Cardiac muscle cell (in vitro differentiated cells and primary cell): ENCODE measurements at places on chromosomes 4 and X.

DNA sequence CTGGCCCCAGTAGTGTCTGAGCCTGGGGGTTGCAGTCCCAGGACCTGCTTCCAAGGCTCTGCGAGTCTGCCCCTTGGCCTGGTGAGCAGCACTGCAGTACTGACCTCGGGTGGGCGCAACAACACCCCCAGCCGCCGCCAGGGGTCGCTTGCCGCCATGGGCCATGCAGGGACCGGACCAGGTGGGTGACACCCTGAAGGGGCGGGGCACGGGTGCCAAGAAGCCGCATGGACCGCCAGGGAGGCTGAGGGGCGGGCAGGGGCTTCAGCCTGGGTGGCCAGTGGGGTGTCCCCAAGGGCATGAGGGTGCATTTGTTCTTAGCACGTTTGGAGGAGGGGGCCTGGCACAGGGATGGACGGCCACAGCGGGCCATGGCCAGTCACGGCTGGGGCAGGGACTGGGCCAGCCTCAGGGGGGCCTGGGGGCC is 25.0 kb downstream of the TACC3 start:
- DNase-seq, result peak; percentile 74

DNA sequence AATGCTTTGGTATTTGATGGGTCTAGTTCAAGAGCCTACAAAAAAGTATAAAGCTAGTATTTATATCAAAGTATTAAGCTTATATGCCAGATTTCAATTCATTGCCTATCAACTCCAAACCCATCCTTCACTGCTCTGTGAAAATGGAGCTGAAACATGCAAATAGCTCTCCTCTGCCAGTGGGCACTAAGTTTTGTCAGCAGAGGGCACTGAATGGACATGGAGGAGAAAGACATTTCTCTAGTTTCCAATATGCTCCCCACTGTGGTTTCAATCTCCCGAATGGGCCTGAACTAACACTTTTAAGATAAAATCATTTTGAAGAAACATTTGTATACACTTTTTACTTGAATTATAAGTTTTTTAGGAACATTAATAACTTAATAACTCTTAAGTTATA is 12.4 kb downstream of the PPID start:
- DNase-seq, result no peak

- DNase-seq, result peak; percentile 42
Observed at GRCh38 chr4:7960790-7961655, 21.4 kb upstream of the AFAP1 start.

GRCh38 chr4:186580669-186581068 is 25.3 kb upstream of the MTNR1A start:
- DNase-seq, result no peak

- DNase-seq, result no peak
Observed at GRCh38 chr4:177728361-177729152, 286.3 kb upstream of the AGA start.

GRCh38 chr4:95232358-95233156 is 316.2 kb downstream of the UNC5C start:
- DNase-seq, result no peak

GRCh38 chrX:3669841-3670475 is 43.5 kb downstream of the PRKX start:
- no peak for DNase-seq

DNA sequence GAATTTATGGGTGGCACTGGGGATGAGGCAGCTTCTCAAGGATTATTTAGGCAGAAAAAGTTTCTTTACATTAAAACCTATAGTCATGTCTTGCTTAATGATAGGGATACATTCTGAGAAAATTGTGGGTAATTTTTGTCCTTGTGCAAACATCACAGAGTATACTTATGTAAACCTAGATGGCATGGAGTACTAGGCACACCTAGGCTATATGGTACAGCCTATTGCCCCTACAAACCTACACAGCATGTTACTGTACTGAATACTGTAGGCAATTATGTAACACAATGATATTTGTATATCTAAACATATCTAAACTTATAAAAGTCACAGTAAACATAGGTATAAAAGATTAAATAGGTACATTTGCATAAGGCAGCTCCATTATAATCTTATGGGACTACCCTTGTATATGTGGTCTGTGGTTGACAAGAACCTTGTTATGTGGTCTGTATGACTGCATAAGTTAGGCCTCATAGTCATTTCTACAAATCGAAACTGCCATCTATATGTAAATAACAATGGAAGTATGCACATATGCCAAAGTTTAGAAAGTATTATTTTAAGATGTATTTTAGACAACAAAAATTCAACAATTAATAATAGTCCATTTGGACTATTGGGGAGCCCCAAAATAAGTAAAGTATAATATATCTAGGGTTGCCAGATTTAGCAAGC is 87.3 kb downstream of the CFAP299 start:
- no peak for DNase-seq

GRCh38 chr4:14719053-14719452 is 283.2 kb upstream of the CPEB2 start:
- peak; percentile 10 for DNase-seq

- no peak for DNase-seq
Observed at GRCh38 chr4:87601361-87601760, 7.0 kb upstream of the DSPP start.

DNA sequence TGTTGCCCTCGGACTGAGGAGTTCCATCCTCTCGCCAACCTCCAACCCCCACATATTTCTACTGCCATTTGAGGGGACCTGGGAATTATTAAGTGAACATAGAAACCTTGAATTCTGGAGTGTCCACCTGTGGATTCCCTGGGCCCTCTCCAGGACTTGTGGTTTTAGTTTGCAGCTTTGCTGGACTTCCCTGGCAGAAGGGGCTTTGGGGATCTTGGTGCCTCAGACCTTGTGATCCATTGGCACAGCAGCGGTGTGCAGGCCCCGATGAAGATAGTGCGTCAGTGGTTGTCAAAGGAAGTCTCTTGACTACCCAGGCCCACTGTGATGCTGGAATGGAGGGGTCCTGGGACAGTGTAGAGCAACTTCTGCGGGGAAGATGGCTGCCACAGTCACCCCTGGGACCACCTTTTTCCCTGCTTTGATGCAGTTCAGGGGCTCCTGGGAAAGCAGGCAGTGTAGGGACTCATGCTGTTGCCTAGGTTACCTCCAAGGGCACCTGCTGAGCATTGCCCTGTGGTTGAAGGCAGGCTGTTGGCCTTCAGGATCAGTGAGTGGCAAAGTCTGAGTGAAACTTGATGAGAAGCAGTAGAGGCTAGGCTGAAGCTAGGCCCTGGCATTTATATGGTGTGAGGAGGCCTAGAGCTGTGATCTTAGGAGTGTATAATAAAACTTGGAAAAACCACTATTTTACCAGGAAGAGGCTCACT is 2.2 kb downstream of the SLC16A2 start:
- no peak for DNase-seq

- no peak for DNase-seq
Observed at GRCh38 chrX:131762802-131763234, 218.9 kb downstream of the OR13H1 start.

DNA sequence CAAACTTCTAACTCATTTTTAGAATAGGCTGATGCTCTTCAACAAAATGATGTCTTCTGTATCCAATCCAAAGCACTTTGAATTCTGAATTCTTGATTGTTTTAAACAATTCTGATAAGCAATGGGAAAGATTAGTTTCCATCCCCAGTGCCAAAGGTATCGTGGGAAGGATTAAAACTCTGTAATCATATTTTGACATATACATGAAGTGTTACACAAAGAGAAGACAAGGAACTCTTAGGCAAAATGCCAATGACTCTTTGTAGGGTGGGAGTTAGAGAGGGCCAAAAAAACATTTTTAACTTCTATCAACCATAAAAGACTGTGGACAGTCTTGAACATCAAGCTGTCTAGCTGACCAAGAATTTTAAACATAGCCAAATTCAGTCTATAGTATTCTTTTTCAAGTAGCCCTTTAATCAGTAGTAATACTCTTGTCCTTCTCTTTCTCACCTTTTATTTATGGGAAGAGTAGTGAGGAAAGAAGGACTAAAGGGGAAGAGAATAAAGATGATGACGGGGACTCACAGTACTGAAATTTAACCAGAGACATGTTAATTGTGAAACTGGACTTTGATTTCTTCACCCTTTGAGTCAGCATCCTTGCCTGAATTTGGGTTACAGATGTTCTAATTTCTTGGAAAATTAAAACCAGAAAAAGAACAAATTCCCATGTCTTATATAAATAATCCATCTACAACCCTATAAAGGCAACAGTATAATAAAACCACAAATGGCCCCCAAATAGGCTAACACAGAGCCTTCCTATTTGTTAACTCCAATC is 51.8 kb upstream of the VEGFD start:
- peak; percentile 15 for DNase-seq
